Activated CD4-positive, alpha-beta T cell treated with anti-CD3 and anti-CD28 coated beads, Interleukin-2, amount 50 U/mL, for 1 hour (primary cell): ENCODE measurements at places on chromosomes 12 and 14.

GRCh38 chr12:109768901-109769670 lies 55.5 kb downstream of the FAM222A start:
- DNase-seq, result no peak

DNA sequence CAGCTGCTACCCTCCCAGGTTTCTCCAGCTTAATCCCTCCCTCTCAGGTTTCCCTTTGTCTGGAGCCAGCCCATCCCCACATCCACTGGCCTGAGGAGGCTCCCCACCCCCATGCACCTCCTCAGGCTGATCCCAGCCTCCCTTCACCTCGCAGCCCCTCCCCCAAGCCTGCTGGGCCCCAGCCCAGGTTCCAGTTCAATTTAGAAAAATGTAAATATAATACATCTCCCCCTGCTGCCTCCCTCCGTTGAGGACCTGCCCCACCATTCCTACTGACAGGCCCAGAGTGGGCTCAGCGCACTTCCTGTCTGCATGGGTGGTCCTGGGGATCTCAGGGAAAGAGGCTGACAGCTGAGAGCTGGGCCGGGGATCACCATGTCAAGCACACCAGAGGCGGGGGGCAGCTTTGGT lies 155.8 kb downstream of the NTF3 start:
- DNase-seq, result no peak

GRCh38 chr12:8637244-8637643 lies 24.6 kb upstream of the AICDA start:
- DNase-seq, result no peak

GRCh38 chr12:104247698-104248097 lies 32.1 kb downstream of the TXNRD1 start:
- no peak for DNase-seq

- DNase-seq, result no peak
These were observed 2.8 kb upstream of the ART4 start for GRCh38 chr12:14846042-14846587.

- no peak for DNase-seq
These were observed 3.1 kb upstream of the STRN3 start for GRCh38 chr14:31029016-31029970.

GRCh38 chr12:41140117-41140516 lies 48.0 kb upstream of the PDZRN4 start:
- DNase-seq, result no peak

DNA sequence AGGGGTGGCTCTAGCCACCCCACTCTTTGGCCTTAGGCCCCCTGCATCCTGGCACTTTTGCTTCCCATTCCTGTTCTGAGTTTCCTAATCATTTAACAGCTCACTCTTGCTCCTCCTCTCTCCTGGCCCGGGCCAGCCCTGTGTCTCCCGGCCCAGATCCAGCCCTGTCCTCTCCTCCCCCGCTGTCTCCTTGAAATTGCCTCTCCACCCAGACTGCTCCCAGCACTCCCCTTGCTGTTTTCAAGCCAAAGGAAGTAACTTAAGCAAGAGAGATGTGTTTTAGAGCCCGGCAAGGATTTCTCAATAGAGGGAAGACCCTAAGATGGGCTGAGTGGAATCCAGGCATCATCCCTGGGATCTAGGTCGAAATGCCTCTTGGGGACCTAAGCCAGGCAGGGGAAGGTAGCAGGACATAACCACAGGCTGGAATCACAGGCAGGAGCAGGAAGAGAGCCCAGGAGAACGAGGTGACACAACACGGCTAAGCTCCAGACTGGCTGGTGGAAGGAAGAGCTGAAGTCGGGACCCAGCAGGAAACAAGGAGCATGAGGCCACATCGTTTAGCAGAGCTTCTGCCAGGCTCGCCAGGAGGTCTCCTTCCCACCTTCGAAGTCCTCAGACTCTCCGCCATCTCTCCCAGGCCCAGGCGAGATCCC lies 2.0 kb upstream of the LRP1-AS start:
- no peak for DNase-seq

- no peak for DNase-seq
These were observed 12.1 kb downstream of the FGD6 start for GRCh38 chr12:95205016-95205624.

GRCh38 chr12:107093417-107094182 lies at the start of gene CRY1:
CRY1 (minus strand) TSS chr12:107093549; CDS start chr12:107092961, 588 bp downstream.
- peak; percentile 90 for DNase-seq

DNA sequence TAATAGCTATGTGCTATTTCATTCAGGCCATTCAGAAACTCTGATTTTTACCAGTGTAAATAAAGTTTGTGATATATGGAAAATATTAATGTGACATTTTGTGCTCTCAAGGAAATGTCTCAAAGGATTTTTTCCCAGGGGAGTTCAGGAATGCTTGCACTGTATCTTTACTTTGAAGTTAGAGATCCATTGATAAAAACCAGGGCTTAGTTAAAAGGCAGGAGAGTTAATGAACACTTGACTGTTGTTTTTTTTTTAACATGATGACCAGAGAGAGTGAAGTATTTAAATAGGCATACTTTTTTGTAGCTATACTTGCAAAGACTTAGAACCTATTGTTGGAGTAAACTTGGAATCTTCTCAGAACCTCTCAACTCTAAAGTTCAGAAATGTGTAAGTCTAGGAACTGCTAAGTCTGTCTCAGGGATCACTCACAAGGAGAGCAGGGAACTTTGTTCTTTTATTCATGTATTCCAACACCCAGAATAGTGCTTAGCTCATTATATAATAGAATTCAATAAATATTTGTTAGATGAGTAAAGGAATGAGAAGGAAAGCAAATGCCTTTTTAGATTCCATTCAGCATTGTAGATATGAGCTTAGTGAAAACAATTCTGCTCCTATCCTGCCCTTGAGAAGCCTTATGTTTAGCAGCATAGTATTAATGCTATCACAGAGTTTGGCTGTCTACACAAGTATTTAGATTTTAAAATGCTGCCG lies 117.5 kb downstream of the DAAM1 start:
- no peak for DNase-seq
